ENCODE measurements at places on chromosomes 2 and 18. TPM values are rescaled to one million over a fixed set of nuclear protein-coding genes. Genes with fewer than 3 reads are reported as not detected.

The NYAP2 gene
- polyA plus RNA-seq: 0.09 TPM

The GRB14 gene
- polyA plus RNA-seq: 60.4 TPM

The FBXO48 gene
- polyA plus RNA-seq: 2.5 TPM

The CNTNAP5 gene
- polyA plus RNA-seq: 0.11 TPM

- DNase-seq: peak; percentile 71
These were observed 28.4 kb upstream of the DYNC2LI1 start for GRCh38 chr2:43745457-43745856.

DNA sequence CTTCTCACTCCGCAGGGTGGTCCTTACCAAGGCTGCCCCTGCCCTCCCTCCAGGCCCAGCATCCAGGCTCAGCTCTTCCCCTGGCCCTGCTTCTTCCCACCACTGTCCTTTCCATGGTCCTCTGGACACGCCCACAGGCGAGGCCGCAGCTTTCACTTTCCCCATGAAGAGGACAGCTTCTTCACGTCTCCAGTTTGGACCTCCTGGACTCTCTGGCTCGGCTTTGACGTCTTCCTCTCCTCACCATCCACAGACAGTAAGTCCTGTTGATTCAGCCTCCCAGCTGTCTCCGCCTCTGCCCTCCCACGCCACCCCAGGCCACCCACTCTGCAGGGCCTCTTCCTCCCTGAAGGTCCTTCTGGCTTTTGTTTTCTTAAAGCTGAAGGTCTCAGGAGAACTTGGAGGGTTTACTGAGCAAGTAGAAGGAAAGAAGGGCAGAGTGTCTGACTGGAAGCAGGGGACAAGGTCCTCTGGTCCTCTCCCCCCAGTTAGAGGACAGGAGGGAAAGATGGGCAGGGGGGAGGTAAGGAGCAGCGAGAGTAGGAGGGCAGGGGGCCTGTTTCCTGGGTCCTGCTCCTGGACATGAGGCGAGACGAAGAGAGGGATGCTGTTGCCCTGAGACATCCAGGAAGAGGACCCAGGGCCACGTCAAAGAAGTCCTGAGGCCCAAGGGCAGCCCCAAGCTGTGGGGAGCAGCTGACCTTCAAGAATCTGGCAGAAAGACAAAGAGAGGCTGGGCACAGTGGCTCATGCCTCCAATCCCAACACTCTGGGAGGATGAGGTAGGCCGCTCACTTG lies 24.7 kb upstream of the NMUR1 start:
- peak; percentile 66 for DNase-seq

- no peak for DNase-seq
These were observed 245.6 kb downstream of the TPGS2 start for GRCh38 chr18:36582988-36583745.

- peak; percentile 93 for DNase-seq
These were observed 749 bp upstream of the EIF2AK3 start for GRCh38 chr2:88627856-88628570.

GRCh38 chr2:23690421-23691105 lies 236.4 kb downstream of the ATAD2B start:
- DNase-seq: no peak

- no peak for DNase-seq
These were observed 232.6 kb downstream of the FAM210A start for GRCh38 chr18:13493725-13494124.

DNA sequence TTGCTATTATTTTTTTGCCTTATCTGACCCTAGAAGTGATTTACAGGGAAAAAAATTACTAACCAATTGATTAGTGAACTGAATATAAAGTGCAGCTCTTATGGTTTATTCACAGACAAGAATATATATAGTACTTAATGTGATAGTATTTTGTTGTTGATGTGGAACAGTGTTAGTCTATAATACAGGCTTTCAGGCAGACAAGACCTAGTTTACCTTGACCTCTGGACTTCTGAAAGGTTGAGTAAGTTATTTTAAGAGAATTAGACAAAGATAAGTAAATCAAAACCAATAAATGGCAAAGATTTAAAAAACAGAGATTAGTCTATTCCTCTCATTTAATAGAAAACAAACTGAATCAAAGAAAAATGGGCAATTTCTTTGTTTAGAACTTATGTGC lies 46.0 kb downstream of the SCN1A start:
- no peak for DNase-seq

DNA sequence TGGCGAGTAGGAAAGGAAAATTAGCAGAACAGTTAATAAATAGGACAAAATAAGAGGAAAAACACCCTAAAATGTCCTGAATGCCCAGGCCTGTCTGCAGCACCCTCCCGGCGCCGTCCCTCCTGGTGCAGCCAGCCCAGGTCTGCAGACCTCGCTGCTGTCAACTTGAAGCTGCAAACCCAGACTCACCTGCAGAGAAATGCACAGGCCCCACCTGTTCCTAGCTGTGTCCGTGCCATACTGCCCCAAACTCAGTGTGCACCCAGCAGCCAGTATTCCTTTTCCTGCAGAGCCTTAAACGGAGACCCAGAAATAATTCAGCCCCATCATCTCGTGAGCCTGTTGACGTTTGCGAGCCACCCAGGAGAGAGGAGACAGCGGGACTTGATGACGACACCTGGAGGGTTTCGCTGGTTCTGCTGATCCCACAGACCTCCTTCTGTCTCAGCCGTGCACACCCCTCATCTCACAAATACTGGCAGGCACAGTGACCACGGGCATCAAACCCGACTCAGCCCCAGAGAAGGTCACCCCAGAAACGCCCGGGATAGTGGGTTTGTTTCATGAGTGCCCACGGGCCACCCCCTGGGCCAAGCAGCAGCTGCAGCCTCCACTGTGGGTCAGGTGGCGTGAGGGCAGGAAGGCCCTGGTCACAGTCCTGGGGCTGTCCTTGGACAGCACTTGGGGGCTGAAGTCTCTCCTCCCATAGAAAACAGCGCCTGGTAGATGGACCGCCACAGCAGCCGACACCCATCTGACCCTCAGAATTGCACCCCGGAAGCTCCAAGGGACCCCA lies 239.5 kb upstream of the SALL3 start:
- DNase-seq: no peak

Data from renal pelvis (tissue), 12 donors.